ENCODE measurements at places on chromosomes 2 and 18.

DNA sequence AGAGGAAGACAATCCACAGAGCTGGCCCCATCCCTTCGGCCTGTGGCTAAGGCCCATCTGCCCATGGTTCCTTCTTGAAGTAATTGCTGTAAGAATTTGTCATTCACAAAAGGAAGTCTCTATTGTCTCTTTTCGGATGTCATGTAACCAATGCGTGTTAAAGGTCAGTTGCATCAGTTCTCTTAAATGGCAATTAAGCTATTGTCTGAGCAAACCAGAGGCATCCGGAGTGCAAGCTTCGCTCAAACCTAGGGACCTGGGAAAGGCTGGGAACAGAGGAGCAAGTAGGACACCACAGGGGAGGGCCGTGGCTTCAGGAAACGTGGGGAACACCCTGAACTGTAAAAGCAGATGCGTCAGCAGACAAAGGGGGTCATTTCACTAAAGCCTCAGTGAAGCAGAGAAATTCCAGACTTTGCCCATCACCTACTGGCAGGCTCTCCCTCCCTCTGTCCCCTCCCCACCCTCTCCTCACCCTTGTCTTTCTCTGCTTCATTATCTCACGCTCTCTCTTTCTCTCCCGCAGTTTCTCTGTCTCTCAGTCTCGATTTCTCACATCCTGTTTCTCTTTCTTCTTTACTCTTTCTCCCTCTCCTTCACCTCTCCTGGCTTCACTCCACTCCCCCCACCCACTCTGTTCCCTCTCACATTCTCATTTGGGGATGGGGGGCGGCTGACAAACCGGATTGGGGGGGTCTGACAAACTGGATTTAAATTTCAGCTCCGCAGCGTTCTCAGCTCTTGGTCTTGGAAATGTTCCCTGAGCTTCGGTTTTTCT is 204.6 kb upstream of the TNP1 start:
- DNase-seq = no peak

DNA sequence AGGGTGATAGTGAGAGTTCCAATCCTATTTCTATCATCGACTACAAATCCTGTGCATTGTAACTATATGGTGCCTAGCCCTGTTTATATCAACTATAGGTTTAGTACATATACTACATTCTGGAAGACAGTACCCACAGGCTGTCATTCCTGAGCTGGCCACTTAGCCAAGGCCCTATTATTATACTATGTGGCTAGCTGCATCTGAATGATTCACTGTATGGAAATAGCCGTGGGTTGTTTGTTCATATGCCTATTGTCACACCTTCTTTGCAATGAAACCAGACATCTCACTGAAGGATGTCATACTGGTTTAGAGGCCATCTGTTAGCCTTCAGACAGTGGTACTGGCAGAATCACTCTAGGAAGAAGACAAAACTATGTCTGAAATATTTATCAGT is 62.3 kb upstream of the FSIP2 start:
- no peak for DNase-seq

DNA sequence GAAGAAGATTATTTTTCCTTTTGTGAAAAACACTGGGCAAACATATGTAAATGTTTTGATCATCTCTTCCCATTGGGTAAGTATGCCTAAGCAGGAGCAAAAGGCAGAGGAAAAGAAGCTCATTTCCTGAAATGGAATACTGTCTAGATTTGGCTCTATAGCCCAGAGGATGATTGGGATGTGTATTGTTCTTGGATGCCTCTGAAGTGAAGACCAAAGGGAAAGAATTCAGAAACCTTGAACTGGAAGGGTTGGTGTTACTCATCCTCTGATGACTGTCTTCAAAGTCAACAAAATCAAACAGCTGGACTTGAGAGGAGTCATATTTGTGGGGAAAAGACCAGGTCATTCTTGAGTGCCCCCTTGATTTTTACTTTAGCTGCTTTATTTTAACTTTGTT is 112.6 kb upstream of the NT5C1B start:
- DNase-seq = no peak

DNA sequence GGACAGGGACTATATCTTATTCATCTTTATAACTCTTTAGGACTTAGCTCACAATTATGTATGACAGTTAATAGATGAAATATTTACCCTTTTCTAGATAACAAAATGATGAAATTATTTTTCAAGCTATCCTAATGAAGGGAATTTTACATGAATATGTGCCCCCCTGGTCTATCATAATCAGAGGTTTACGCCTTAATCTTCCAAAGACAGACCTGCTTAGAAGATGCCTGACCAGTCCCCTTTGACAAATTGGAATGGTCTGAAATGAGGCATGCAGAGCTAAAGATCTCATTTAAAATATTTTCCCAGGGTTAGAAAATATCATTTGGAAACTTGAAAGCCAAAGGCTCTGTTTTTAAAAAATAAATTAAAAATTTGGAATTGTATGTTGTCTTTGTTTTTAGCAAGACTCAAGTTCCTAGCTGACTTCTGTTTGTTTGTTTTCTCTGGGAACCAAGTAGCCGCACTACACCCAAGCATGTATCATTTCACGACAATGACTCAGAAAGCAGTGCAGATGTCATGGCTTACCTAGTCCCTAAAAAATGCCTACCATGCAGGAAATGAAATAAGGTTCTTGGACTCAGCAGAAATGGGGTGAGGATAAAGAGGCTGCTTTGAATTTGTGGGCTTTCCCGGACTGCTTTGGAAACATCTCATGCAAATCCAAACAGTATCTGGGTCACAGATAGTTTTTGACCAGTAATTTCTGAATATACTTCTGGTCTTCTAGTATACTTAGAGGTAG is 162.1 kb downstream of the ZEB2 start:
- DNase-seq = no peak

- no peak for DNase-seq
These were observed 185.5 kb downstream of the C1D start for GRCh38 chr2:67877301-67877700.

DNA sequence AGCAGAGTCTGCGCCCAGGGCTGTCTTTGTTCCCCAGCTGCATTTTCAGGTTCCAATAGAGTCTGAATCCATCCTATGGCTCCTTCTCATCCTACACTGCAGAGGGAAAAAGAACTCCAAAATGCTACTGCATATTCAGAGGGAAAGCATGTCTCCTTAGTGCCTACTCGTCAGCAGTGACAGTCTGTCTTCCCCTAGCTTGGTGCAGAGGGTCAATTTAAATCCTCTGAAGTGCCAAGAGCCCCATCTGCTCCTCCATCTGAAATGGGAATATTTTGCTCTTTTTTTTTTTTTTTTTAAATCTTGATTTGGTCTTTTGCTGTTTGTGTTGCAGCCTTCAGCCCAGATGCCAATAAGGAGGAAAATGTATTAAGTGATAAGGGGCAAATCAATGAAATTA is 199.3 kb downstream of the RNF144A start:
- DNase-seq = no peak

GRCh38 chr18:13379930-13380690 is 161.6 kb downstream of the LDLRAD4 start:
- no peak for DNase-seq

DNA sequence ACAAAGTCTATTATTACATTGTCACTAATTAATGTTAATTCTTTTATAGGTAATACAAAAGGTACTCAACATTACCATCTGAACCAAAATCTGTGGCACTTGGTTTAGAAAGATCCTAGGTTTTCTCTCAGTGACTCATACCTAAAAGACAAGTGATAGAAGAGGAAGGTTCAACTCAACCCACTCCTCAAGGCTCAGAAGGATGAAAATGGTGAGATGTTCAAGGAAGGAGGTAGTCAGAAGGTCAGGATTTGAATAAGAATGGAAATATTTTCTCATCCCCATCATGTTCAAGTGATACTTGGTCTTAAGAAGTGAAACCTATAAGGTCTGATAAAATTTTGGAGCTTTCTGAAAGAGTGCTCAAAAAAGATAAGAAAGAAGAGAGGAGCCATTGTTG is 86.4 kb upstream of the FBXO11 start:
- DNase-seq = no peak

DNA sequence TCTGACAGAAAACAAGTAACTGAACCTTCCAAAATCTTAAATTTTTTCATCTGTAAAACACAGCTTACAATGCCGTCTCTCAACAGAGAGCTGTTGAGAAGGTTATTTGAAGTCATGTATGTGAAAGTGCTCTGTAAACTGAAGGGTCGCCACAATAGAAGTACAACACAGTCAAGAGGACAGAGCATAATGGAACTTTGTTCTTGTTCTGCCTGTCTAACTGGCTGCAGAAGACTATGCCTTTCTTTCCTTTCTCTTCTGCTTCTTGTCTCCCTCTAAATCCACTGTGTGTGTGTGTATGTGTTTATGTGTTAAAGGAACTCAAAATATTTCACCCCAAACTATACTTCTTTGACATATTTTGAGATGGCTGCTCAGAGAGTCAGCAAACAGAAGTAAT is 365.8 kb upstream of the RND3 start:
- DNase-seq = no peak

DNA sequence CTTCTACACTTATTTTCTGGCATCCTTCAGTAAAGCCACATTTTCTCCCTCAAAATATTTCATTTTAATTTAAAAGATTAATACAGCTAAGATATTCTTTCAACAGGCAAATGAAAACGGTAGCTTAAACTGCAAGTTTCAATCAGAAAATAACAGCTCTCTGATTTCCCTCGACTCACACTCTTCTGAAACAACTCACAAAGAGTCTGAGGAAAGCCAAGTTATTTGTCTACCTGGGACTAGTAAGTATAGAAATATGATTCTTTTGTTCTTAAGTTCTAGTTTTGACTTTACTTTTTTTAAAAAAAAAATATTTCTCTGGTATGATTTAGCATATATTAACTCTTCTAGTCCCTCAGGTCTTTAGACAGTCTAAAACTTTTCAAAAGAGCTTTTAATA is 27.2 kb downstream of the CEP192 start:
- DNase-seq = no peak

- no peak for DNase-seq
These were observed 24.3 kb downstream of the SMAD7 start for GRCh38 chr18:48926420-48926857.

GRCh38 chr2:42999856-43000241 is 207.5 kb upstream of the HAAO start:
- DNase-seq = no peak

DNA sequence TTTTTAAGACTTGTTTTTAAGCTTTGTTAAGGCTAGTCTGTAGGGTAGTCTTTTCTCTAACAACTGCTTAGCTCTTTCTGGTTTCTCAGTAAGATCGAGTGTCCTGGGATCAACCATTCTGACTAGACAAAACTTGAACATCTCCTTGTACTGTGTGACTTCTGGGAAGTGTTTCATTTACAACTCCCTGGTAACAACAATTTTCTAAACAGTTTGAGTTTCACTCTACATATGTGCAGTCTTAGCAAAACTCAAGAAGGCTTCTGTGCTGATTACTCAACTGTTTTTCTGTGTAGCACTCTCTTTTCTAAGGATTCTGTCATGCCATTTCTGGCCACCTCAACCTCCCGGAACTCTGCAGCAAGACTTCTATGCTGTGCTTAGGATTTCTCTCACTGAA is 204.5 kb downstream of the KIAA1328 start:
- no peak for DNase-seq

DNA sequence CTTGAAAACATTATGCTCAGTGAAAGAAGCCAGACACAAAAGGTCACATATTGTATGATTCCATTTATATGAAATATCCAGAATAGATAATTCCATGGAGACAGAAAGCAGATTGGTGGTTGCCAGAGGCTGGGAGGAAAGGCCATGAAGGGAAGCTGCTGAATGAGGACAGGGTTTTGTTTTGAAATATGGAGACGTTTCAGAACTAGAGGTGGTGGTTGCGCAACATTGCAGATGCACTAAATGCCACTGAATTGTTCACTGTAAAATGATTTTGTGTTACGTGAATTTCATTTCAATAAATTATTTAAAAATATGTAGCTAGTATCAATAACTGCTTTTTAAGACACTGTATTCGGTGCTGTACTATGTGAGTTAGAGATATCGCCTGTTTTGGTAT is 101.7 kb upstream of the ZNF236 start:
- DNase-seq = peak; percentile 31

GRCh38 chr2:151525821-151526373 is 116.2 kb downstream of the RIF1 start:
- no peak for DNase-seq

GRCh38 chr2:218230882-218231281 is 13.9 kb downstream of the ARPC2 start:
- DNase-seq = no peak

GRCh38 chr2:59590798-59591197 is 962.7 kb downstream of the BCL11A start:
- no peak for DNase-seq

- no peak for DNase-seq
These were observed 47.5 kb downstream of the TRIB2 start for GRCh38 chr2:12764075-12764730.

- DNase-seq = no peak
These were observed 99.3 kb downstream of the MCFD2 start for GRCh38 chr2:46816151-46816845.

- no peak for DNase-seq
These were observed 188.8 kb upstream of the CWC22 start for GRCh38 chr2:180195847-180196246.

DNA sequence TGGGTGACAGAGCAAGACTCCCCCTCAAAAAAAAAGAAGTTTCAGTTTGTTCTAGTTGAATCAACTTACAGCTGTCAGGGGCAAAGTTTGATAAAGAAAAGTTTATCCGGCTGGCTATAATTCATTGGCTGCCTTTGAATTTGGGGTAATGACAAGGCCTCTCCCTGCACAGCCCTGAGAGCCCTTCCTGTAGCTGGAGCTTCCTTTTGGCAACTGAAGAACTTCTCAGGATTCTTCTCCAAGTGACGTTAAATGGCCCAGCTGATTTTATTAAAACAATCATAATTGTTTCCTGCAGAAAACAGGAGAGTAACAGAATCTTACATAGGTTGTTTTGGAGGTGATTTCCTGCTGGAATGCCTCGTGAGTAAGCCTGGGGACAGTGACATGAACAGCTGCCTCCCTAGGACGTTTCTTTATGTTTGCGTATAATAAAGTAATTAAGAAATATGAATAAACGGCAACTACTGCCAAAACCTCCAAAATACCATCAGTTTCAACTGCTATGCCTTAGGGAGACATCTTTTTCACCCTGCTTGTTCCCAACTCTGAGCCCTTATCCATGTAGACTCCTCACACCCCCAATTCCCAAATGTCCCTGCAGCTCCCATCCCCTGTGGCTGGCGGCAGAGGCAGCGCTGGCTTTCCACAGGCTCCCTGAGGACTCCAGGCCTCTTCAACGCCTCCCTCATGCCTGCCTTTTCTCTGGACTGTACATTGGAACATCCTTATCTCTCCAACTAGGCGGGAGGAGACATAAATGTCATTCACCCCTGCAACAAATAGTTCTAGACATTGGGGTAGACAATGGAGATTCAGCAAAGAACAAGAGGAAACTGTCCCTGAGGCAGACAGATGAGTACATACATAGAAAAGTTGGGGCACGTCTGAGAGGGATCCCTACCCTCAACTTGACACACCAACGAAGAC is 59.2 kb upstream of the FZD7 start:
- DNase-seq = no peak

DNA sequence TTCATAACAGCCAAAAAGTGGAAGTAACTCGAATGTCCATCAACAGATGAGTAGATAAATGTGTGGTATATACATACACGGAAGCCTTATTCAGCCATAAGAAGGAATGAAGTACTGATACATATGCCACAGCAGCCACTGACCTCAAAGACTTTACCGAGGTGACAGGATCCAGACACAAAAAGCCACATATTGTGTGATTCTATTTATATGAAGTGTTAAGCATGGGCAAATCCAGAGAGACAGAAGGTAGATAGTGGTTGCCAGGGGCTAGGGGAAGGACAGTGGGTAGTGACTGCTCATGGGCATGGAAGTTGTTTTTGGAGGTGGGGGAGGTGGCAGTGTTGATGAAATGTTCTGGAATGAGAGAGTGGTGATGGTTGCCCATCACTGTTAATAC is 33.9 kb downstream of the ZAP70 start:
- no peak for DNase-seq

GRCh38 chr2:73899801-73900336 is 7.1 kb downstream of the ACTG2 start:
- no peak for DNase-seq

Measured in DND-41 (cell line).